SJCRH30 (cell line): ENCODE measurements at places on chromosomes 3 and 15. TPM values are rescaled to one million over a fixed set of nuclear protein-coding genes. Genes with fewer than 3 reads are reported as not detected.
A peak's percentile ranks its signal among the peaks of the same experiment; 100 is the strongest.

DNA sequence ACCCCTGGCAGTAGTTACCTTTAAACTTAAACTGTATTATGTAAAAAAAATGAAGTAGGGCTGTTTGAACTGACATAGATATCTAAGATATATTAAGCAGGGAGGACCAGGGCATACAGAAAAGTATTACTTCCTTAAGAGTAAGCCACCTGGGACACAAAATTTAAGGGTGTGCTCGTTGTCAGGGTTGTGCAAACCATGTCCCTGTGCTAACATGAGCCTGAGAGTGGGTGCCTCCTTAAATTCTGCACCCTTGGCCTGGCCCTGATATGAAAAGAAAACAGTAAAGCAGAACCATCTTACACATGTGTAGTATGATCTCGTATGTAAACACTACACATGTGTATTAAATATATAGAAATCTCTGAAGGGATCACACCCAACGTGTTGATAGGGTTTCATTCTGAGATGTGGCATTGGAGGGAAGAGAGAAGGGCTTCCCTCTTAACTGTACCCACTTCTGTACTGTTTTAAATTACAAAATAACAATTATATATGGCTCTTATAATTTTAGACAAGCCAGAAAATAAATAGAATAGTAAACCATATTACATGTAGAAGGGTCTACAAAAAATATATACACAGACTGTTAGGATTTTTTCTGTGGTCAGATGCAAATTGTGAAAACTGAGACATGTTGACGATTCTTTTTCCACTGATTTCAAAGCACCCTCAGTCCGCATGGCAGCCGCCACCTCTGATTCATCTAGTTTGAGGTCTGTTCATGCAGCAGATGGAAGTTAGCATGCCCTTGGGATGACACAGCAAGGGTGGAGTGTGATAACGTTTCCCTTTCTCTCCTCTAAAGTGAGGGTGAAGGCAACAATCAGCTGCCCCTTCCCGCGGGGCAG lies 400.8 kb upstream of the PROK2 start:
- no peak for DNase-seq

- DNase-seq: peak; percentile 51
These were observed 16.1 kb upstream of the SEMA4B start for GRCh38 chr15:90184786-90185704.

GRCh38 chr15:69410248-69410874 lies 3.8 kb upstream of the KIF23 start:
- DNase-seq: peak; percentile 70

DNA sequence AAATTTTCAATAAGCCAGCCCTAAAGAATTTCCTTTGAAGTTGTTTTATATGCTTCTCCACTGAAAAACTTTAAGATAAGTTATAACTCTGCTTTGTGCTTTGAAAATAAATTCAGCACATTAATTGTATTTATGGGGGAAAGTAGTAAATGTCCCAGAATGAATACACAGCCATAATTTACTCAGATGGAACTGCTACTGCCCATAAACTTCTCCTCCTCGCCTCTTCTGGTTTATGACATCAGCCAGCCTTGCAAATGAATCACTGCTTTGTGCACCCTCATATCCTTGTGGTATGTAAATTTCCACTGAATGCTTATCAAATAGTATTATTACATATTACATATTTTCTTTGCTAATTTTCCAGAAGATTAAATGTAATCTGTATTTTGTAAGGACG lies 302.0 kb downstream of the DIPK2A start:
- no peak for DNase-seq

DNA sequence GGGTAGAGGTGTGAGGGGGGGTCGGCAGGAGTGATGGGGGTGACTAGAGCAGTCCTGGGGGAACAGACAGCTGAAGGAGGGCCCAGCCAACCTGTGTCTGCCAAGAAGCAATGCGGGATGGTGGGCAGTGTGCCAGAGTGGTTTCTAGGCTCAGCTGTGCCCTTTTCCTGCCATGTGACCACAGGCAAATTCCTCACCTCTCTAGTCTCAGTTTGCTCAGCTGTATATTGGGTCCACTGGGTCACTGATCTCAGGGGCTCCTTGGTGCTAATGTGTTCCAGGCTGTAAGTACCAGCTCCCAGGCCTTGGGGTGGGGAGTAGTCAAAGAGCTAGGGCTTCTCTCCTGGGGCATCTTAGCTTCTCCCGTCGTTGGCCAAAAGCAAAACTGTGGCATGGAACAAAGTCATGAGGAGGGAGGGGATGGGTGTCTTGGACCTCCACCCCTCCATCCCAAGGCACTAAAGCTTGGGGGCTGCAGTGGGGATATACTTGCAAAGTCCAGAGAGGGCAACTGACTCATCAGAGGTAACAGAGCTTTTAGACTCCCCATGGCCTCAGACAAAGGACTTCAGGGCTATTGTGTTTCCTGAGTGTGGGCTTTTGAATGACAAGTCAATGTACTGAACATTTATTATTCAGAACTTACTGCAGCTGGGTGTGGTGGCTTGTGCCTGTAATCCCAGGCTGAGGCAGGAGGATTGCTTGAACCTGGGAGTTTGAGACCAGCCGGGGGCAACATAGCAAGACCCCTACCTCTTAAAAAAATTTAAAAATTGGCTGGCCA lies 20.9 kb downstream of the SMAD6 start:
- peak; percentile 28 for DNase-seq

DNA sequence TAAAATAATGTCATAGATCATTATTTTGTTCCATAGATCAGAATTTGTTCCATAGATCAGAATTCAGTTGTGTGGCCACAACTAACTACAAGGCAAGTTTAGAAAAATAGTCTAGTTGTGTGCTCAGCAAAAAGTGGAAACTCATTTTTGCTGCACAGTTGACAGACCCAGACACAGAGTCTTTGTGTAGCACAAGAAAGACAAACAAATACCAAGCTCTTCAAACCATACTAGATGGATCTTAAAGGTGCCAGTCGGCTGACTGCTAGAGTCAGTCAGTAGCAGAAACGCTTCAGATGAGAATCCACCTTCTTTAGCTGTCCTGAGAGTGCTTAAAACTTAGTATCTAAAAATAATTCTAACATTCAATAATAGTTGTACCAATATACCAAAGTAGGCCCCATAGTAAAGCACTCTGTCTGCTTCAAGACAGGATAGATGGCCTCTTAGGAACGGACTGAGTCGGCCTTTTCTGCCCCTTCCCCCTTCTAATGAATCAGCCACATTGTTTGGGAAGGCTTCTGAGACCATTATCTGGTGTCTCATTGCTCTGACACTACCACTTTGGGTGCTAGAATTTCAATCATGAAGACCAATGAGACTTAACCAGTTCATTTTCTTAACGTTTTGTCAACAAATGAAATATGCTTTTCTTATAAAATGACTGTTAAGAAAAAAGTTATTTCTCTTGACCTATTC lies 27.7 kb upstream of the SLC4A7 start:
- no peak for DNase-seq

- DNase-seq: no peak
These were observed 598.2 kb downstream of the NAALADL2 start for GRCh38 chr3:175457301-175457700.

- DNase-seq: peak; percentile 65
These were observed 30.1 kb upstream of the ZNF502 start for GRCh38 chr3:44682182-44682896.

- no peak for DNase-seq
These were observed 92.8 kb downstream of the TBL1XR1 start for GRCh38 chr3:177104299-177104992.

- DNase-seq: no peak
These were observed 5.8 kb upstream of the PLOD2 start for GRCh38 chr3:146166826-146167225.

DNA sequence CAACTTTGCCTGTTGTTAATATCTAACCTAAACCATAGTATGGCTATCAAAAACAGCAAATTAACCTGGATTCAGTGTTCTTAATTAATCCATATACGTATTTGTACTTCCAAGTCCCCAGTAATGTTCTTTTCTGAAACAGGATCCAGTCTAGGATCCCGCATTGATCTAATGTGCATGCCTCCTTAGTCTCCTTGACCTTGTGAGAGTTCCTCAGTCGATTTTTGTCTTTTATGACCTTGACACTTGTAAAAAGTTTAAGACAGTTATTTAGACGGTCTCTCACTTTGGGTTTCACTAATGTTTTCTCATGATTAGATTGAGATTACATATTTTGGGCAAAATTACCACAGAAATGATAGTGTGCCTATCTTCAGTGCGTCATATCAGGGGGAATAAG lies 69.4 kb downstream of the TGFBR2 start:
- DNase-seq: no peak

DNA sequence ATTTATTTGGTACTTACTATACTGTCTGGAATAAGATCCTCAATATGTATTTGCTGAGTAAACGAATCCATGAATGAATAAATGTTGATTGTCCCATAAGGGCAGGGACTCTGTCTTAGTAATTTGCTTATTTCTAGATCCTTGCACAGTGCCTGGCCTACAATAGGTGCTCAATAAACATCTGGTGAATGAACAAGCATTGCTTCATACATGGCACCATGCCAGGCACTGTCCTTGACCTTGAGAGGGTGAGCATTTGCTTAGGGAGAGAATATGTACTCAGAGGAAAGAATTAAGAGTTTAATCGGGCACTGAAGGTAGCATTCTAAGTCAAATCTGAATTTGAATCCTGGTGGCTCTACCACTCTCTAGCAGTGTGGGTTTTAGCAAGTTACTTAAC lies 282.1 kb downstream of the THSD4 start:
- no peak for DNase-seq

GRCh38 chr3:42865256-42865655 lies 10.4 kb downstream of the CYP8B1 start:
- no peak for DNase-seq

DNA sequence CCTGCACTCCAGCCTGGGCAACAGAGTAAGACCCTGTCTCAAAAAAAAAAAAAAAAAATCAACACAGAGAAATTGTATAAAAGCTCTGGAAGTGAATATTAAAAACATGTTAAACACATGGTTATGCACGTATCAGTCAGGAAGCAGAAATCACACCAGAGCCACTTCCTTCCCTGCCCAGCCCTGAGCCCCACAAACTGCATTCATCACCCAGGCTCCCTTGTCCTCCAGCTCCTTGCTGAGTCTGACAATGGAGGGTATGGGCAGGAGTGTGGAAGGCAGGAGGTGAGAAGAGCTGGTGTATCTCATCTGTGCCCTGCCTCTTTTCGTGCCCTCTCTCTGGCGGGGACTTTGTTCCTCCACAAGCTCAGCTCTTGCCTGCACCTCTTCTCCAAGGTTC lies 12.1 kb upstream of the LOXL1 start:
- DNase-seq: no peak

GRCh38 chr3:159238646-159239045 lies 436.8 kb downstream of the MFSD1 start:
- no peak for DNase-seq

- DNase-seq: no peak
These were observed 4.2 kb upstream of the PLEKHO2 start for GRCh38 chr15:64837502-64837901.

DNA sequence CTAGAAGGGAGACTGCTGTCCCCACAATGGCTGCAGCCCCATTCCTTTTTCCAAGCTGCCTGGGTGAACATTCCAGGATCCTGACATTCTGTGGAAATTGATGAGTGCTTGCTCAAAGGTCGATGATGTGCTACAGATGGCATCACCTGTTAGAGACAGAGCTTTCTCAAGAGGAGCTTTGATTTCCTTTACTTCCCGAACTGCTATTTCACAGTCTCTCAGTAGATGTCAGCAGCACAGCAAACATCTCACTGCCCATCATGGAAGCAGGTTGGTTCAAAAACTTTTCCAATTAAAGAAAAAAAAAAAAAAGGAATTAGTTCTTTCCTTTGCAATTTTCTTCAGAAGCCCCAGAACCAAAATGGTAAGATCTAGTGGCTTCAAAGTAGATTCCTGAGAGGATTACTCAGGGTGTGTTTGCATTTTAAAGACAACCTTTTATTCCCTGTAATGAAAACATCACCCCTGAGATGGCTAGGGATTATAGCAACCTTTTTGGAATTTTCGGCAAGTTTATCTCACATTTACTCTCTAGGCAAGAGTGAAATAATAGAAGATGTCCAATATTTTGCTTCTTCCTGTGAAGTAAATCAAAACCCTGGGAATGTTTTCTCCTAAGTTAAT lies 44.8 kb downstream of the POLR2M start:
- peak; percentile 23 for DNase-seq

DNA sequence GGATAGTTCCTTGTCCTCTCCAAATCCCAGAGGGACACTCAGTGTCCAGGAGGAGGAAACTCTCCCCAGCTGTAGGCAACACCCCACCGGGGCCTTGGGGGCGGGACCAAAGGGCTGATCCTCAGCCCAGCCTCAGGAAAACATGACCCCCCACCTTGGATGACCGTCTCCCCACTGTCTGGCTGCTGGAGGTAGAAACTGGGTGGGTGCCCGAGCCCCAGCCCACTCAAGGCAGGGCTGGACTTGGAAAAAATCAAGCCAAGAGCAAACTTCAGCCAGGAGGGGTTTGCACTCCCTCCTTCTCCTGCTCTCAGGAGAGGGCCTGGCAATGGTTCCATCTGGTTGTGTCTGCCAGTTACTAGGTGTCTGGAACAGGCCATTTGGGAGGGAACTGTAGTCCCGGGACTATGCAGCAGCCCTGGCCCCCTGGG lies 3.6 kb upstream of the RASL12 start:
- DNase-seq: no peak

DNA sequence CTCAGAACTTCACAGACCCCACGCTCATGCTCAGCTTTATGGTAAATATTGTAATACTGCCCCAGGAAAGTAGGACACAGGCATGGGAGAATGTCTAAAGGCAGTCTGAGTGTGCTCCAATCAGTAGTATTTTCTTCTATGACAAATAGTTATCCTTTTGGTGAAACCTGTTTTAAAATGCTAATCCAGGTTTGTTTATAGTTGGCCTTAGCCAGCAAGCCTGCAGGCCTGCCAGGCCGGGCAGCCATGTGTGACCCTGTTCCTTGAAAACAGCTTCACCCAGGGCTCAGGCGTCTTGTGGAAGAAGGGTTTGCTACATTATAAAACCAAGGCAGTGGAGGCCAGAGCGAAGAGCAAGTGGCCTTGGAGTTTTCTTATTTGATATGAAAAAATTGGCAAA lies 104.7 kb downstream of the SEMA6D start:
- no peak for DNase-seq

DNA sequence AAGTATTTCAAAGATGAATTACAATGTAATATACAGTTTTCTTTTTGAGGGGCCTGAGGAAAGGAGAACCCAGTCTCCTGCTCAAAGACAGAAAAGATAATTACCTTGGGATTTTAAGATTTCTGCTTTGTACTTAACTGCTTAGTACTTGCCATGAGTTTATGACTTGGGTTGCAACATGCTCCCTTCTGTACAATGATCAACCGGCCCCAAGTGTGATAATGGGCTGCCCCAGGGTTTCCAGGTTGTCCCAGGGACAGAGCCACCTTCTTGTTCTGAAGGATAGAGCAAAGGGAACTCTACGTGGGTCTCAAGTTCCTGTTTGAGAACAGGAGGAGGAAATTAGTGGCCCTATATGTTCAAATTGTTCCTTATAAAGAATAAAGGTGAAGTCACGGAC lies 104.8 kb downstream of the ABHD5 start:
- DNase-seq: no peak

- DNase-seq: no peak
These were observed 145.0 kb downstream of the CMSS1 start for GRCh38 chr3:99962703-99963102.

- DNase-seq: no peak
These were observed 52.9 kb downstream of the CACNA1D start for GRCh38 chr3:53547327-53547726.

Gene MEX3B
- total RNA-seq: 30.5 and 32.3 TPM in 2 replicates

Gene FHIT
- 1.8 and 2.2 TPM in 2 replicates for total RNA-seq

Gene SLC22A14
- total RNA-seq: not detected in 2 replicates

Gene FBLN2
- total RNA-seq: not detected in 2 replicates

Gene GOLGA8S
- total RNA-seq: 0.02 TPM in 1 of 2 replicates, not detected in the other

Gene SATB1
- 11.5 and 17.1 TPM in 2 replicates for total RNA-seq

Gene AADACL2
- total RNA-seq: not detected in 2 replicates

Gene RTP1
- total RNA-seq: not detected in 2 replicates
